ENCODE measurements at places on chromosomes 16 and 17.

GRCh38 chr16:2339521-2340484 is 725 bp downstream of the ABCA3 start:
- no peak for DNase-seq

- DNase-seq = no peak
These were observed 13.2 kb upstream of the COTL1 start for GRCh38 chr16:84631153-84631466.

- no peak for DNase-seq
These were observed 12.2 kb upstream of the LPCAT2 start for GRCh38 chr16:55496509-55497145.

- DNase-seq = no peak
These were observed 282.0 kb downstream of the MAP2K4 start for GRCh38 chr17:12302711-12303110.

GRCh38 chr16:72768591-72768990 is 279.3 kb downstream of the ZFHX3 start:
- DNase-seq = no peak

DNA sequence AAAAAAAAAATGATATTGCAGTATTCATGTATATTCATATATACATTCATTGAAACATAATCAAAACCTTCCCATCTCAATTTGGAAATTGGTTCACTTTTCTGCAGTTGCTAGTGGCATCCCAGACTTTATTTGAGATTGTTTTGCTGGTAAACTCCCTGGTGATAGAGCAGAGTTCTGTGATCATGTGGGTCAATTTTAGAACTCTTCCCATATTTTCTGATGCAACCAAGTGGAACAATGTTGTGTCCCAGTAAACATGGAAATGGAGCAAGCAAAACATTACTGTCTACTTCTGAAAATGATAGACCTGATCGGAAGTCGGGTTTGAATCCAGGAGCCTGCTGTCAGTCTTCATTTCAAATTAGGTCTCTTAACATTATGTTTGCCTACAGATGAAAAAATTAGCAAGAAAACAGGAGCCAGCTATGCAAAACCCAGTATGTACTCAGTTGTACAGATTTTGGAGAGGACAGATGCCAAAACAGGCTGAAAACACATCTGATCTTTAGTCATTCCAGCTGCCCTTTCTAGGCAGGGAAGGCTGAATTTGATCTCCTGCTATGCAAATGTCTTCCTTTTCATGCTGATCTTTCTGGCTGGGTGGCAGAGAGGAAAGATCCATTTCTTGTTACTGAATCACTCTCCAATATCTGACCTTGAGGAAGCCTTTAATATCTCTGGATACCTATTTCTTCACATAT is 786.6 kb upstream of the SOX9 start:
- peak; percentile 21 for DNase-seq

DNA sequence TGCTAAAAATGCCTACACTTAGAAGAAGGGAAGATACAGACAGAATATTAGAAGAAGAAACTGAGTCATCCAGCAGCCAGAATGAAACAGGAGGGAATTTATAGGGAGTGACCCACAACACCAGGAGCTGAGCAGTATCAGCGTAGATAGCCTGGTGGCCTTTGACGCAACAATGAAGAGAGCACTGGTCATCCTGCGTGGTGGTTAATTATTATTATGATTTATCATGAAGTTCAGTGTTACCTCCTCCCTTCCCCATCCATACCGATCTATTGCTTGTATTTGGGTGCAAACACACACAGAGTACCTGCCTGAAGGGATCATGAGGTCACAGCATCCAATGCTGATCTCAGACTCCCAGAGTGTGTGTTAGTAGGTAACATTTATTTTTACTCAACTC is 38.5 kb downstream of the ERCC4 start:
- DNase-seq = no peak

DNA sequence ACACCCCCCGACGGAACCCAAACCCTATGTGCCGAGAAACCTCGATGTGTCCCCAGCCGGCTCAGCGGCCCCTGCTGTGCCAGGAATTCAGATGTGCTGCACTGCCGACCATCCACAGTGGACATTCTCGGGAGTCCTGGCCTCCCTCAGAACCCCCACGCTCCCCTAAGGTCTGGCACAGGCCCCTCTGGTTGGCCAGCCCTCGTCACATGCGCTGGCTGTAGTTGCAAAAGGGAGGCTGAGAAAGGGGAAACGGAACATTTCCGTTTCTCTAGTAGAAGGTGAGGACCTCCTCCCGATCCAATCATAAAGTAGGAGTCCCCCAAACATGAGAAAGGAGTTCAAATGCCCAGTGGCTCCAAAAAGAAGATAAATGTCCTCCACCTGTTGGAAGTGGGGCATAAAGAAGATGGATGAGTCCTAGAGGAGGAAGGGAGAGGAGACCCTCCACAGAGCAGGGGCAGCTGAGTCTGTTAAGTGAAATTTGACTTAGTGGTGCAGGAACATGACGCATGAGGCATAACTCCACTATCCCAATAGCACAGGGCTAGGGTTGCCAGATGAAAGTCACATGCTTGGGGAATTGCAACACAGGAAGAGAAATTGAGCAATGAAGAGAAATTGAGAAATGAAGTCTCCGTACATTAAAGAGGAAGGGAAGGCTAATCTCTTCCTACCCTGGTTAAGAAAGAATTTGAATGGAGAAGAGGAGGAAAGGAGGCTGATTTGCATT is 49.3 kb upstream of the WSB1 start:
- DNase-seq = no peak

DNA sequence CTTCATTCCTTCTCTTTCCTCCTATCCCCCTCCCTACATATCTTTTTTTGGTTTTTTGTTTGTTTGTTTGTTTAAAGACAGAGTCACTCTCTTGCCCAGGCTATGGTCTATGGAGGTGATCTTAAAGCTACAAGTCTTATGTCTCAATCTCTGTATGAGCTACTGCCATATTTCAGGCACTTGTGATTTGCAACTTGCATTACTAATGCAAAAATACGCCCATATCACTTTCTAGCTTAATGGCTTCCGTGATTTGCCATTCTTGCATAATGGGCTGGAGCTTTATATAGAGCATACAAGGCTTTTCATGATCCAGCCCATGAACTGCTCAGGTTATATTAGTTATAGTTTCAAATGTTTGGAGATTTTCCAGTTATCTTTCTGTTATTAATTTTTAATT is 7.5 kb downstream of the CFAP97D1 start:
- DNase-seq = no peak

- DNase-seq = peak; percentile 11
These were observed 64.9 kb downstream of the IRF8 start for GRCh38 chr16:85963753-85964285.

GRCh38 chr16:21554795-21555585 is 44.4 kb upstream of the METTL9 start:
- DNase-seq = peak; percentile 78

DNA sequence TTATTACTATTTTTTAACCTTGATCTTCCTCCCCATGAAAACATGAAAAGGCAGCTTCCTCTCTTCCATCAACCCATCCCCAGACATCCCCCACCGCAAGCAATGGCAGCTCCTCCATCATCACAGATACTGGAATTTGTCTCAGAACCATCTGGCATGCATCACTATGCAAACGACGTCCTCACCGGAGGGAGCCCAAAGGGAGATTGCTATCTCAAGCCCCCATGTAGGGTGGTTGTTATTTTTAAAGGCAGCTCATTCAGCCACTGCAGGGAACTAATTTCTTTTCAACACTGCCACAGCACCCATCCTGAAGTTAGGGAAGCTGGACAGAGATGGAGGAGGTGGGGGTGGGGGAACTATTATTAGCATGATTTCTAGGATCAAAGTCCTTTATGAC is 222.5 kb downstream of the FOXL1 start:
- no peak for DNase-seq

- peak; percentile 10 for DNase-seq
These were observed 1.2 kb downstream of the GPRC5B start for GRCh38 chr16:19883296-19883965.
